AG10803 (cell line): ENCODE measurements at places on chromosomes 5 and 9.

- no peak for DNase-seq
These were observed 45.4 kb upstream of the LIFR start for GRCh38 chr5:38601863-38602298.

DNA sequence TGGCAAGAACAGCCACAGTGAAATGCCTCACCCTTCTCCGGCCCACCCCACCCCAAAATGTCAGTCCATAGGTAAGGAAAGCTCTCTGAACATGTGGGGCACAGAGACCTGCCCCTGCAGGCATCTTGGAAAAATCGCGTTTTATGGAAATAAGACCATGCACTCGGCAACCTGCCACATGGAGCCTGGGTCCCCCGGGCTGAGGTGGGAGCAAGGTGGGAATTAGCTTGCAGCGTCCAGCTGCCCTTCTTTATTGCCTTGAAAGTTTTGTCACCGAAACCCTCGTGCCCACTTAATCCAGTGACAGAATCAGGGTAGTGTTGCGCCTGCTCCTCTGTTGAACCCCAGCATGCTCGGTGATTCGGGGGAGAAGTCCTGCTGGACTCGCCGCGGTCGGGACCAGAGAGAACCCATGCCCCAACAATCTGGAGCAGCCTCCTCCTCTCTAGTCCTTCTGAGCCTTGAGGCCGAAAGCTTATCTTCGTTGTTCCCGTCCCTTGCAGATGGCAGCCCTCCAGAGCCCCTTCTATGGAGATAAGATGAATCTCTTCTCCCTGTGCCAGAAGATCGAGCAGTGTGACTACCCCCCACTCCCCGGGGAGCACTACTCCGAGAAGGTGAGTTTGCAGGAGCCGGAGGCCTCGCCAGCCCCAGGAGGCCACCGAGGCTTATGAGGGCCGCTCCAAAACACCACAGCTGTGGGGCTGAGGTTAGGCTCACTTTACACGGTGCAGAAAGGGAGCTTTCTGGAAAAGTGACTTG, 67.9 kb downstream of the PSMB7 start:
- DNase-seq: no peak

DNA sequence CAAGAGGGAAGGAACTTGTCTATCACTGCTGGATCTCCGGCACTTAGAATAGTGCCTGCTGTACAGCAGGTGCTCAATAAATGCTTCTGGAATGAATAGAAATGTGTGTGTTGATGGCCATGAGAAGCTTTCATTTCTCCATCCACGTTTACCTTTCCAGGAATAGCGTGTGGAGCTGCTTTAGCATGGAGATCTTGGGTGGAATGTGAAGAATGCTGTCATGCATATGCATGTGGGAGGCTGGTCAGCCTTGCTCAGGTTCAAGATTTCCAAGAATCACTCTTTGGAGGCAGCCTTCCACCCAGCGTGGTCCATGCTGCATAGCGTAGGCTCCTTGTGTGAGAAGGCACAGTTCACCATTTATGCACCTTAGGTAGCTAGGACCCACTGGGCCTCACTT, 19.2 kb downstream of the COL15A1 start:
- peak; percentile 69 for DNase-seq

DNA sequence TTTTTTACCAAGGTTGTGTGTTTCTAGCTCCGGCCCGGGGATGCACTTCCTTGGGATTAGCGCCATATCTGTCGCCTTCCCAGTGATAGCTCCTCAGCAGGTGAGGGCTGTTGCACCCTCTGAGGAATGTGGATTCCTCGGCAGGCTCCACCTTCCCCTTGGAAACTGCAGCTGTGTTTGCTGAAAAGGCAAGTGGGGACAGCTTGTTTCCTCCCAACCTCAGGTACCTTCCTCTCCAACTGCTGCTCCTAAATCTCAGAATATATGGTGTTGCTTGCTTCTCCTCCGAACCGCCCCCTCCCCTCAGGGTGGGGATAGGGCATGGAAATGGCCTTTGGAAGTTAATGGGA, 1.3 kb downstream of the SLC1A1 start:
- DNase-seq: no peak

GRCh38 chr5:96083361-96083881, 121.8 kb upstream of the ELL2 start:
- no peak for DNase-seq

- DNase-seq: peak; percentile 5
These were observed 18.8 kb downstream of the C5orf52 start for GRCh38 chr5:157689942-157690689.

DNA sequence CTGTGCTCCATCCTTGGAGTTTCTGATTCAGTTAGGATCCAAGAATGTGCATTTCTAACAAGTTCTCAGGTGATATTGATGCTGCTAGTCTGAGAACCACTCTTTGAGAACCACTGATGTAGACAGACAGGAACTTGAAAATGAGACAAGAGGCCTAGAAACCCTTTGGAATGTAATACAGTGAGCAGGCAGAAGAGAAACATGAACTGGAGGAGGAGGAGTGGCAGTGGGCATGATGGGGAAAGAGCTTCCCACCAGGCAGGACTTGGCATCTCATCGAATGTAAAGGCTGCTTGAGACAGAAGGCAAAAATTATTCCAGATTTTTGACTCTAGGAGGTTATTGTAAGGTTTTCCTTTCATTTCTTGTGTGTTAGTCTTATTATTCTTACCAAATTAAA, 295.8 kb upstream of the SGCD start:
- DNase-seq: peak; percentile 41

- DNase-seq: no peak
These were observed 35.5 kb downstream of the VPS13A start for GRCh38 chr9:77212801-77213200.

DNA sequence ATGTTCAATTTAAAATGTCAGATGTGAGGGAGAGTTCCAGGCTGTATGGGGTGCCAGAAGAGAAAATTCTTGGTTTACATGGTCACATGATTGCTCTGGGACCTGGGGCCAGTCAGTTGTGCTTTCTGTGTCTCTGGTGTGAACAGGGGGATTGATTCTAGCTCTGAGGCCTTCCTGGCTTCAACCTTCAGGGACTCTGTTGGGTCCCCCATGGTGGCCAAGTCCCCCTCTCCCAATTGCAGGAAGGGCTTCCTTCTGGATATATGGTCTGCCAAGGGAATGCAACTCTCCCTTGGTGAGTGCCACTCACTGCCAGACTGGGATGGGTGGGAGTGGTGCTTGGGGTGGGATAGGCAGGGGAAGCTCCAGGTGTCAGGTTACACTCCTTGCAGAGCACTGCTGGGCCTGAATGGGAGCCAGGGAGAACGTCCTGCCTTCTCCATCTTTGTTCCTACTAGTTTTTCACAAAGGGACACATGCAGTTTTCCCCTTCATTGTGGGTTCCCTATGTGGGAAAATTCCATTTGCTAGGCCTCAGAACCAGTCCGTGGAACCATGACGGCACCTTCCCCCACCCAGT, 153.2 kb downstream of the MELK start:
- no peak for DNase-seq

- DNase-seq: peak; percentile 62
These were observed at the start of gene GOLGA2 for GRCh38 chr9:128275198-128276007. GOLGA2 (minus strand) TSS chr9:128276007; CDS start chr9:128275976, 31 bp downstream.

DNA sequence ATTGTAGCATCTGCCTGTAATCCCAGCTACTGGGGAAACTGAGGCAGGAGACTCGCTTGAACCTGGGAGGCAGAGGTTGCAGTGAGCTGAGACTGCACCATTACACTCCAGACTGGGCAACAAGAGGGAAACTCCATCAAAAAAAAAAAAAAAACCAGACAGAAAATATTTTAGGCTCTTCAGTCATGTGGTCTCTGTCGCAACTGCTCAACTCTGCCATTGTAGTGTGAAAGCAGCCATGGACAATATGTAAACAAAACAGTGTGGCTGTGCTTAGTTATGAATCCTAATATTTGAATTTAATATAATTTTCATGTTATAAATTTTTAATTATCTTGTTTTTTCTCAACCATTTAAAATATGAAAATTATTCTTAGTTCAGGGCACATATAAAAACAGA, 38.4 kb downstream of the ZFAND5 start:
- peak; percentile 34 for DNase-seq

GRCh38 chr5:107570805-107571531, 99.8 kb downstream of the EFNA5 start:
- no peak for DNase-seq

DNA sequence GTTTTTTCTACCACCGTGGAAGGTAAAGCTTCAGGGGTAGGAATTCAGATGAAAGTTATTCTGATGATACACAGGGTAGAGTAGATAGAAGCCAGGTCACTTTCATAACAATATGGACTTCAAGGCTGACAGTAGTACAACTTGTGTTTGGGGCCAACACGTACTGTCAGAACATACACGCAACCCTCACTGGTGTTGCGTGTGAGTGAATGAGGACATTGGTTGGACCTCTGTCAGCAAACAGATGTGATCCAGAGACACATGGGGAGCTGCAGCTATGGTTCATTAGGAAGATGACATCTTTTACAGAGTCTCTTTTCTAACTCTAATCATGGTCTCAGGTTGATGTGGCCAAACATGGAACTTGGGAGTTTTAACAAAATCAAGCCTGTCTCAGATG, 70.1 kb upstream of the MOCS2 start:
- DNase-seq: peak; percentile 72

DNA sequence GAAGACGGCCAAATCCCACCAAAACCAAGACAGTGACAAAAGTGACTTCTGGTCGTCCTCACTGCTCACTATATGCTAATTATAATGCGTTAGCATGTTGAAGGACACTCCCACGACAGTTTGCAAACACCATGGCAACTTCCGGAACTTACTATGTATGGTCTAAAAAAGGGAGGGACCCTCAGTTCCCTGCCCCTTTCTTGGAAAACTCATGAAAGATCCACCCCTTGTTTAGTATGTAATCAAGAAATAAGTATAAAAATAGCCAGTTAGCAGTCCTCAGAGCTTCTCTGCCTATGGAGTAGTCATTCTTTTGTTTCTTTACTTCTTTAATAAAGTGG, 9.5 kb downstream of the FCN2 start:
- DNase-seq: no peak

DNA sequence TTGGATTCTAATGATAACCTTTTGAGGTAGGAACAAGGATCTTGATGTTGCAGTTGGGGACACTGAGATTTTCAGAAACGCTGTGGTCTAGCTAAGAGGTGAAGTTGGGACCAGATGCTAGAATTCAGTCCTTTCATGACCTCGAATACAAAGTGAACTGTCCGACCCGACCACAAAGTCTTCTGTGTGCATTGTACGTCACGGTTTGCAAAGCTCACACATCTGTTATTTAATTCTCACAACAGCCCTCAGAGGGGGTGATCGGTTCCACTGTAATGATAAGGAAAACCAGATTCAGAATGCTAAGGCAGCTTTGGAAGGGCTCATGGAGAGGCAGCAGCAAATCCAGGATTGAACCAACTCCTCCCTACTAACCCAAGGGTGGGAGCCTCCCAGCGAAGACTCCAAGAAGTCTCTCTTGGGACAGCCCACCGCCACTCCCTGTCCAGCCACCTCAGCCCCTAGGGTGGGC, 16.6 kb upstream of the KIF12 start:
- DNase-seq: no peak

DNA sequence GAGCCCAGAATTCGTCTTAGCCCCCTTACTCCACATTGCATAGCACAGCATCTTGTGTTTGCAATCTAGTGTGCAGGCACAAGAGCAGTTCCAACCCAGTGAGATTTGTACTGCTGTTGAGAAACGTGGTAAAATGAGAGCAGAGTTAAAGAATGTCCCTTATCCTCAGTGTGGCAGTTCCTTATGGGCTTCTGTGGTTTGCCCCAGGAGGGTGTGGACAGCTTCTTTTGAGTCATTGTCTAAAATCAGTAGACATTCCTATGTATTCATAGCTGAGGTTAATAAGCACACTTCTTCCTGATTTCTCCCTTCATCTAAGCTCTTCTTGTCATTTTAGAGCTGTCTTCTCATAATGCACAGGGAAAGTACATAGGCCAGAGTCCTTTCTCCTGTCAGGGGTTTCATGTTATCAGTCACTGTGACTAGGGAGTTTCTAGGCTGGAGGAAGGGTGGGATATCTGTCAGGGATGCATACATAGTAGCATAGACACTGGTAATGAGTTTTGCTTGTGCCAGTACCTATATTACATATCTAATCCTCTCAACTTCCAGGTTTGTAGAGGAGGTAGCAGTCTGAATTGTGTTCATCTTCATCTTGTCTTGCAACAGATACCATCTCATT, 2.0 kb upstream of the CAVIN4 start:
- DNase-seq: peak; percentile 80

- no peak for DNase-seq
These were observed 307.3 kb upstream of the MPDZ start for GRCh38 chr9:13586587-13587374.

DNA sequence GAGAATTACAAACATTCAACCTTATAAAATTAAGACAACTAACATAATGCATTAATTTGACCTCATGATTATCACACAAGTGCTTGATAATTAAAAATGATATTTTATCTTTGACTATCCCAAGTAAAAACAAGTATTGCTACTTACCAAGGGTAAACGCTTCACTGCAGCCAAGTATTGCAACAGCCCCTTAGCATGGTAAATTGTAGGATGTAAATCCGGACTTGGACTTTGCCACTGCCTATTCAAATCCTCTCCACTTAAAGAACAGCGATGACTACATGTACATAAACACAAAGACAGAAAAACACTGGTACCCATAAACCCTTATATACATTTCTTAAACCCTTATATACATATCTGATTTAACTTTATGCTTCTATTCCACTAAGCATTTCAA, 155.1 kb downstream of the AGTPBP1 start:
- DNase-seq: no peak

- DNase-seq: no peak
These were observed 119.8 kb downstream of the AUH start for GRCh38 chr9:91241909-91242308.

GRCh38 chr5:78129597-78129996, 164.9 kb downstream of the AP3B1 start:
- no peak for DNase-seq

DNA sequence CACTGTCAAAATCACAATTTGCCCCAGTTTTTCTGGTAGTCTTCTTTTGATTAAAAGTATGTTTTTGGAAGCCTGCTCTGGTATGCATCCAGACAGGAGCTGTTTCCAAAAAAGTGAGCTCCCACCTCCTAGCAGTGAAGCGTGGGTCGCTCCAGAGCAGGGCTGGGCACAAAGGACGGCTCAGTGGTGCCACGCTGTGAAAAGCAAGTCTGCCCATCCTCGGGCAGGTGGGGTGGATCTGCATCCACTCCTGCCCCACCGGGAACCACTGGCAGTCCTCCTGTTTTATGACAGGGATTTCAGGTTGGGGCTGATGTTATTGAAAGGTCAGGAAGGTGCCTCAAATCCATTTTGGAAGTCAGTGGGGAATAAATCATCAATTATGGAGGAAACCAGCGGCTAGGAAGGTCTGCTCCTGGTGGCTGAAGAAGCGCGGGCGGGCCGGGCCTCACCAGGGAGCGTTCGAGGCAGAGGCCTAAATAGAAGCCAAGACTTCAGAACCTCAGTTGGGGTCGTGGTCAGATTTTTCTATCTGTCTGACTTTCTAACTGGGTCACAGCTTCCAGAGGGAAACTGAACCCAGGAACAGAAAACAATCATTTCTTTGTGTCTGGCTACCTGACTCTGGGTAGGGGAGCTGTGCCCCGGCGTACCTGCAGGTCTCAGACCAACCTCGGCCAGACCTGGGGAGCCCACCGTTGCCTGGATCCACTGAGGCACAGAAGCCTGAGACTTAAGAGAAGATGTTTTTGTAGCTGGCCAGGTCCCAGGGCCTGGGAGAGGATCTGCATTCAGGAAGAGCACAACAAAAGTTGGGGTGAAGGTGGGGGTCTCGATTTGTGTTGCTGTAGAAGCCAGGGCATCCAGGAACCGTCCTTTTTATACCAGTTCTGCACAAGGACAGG, 168.1 kb downstream of the PAX5 start:
- no peak for DNase-seq

- DNase-seq: no peak
These were observed 334.7 kb downstream of the DMRT2 start for GRCh38 chr9:1384816-1385215.

- DNase-seq: peak; percentile 84
These were observed 555.8 kb upstream of the CLINT1 start for GRCh38 chr5:158414780-158415179.
